ENCODE measurements at places on chromosomes 1 and 21.
A peak's percentile ranks its signal among the peaks of the same experiment; 100 is the strongest.

DNA sequence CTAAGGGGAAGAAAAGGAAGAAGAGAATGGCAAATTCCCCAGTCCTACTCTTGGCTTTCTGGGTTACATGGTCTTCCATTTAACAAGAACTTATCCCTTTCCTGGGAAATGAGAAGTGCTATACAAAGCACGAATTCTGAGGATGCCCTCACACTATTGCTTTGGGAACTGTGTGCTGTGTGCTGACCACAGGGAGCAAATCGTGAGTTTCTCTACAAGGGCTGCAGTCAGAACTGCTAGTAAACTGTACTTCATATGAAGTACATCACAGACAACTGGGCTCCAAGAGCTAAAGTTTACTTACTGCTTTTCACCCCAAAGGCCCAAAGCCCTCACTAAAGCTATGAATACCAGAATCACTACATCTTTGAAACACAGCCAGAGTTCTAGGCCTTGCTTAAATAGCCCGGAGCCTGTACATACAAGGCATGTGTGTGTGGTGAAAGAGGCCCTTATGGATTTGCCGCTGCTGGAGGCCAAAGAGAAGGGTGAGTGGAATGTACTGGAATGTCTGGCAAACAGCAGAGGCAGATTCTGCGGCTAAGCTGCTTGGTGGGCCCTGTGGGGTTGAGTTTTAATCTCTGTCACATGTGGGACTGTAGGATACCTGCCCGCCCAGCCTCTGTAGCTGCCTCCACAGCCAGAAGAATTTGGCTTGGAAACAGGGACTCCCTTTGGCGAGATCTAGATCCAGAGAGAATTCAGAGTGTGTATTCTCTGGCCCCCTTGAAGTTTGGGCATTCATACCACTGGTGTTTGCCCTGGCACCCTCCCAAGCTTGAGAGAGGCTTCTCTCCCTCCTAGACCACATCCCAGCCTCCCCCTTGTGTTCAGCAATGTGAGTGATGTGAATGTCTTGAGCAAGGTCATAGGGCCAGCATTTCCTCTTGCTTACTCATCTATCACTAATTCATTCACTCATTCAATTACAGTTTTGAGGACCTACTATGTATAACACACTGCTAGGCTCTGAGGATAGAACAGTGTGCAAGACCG, 21.9 kb upstream of the TRIM67 start:
- no peak for DNase-seq

DNA sequence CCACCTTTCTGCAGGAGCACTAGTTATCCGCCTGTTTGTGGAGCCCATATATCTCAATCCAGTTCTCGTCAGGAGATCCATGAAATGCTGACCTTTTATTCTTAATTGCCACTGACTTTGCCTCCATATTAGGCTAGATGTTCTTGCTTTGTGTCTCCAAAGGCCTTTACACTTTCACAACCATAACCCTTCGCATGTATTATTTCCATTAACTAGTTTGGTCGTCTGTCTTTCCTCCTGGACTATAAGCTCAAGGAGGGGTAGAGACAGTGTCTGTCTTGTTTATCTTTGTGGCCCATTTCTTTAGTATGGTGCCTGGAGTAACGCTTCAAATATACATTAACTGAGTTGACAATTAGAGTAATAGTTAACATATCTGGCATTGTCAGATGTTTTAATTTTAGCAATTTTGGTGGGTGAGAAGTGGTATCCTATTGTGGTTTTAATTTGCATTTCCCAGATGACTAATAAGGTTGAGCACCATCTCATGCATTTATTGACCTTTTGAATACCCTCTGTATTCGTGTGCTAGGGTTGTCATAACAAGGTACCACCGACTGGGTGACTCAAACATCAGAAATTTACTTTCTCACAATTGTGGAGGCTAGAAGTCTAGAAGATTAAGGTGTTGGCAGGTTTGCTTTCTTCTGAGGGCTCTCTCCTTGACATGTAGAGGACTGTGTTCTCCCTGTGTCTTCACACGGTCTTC, 21.7 kb upstream of the IL12RB2 start:
- no peak for DNase-seq

DNA sequence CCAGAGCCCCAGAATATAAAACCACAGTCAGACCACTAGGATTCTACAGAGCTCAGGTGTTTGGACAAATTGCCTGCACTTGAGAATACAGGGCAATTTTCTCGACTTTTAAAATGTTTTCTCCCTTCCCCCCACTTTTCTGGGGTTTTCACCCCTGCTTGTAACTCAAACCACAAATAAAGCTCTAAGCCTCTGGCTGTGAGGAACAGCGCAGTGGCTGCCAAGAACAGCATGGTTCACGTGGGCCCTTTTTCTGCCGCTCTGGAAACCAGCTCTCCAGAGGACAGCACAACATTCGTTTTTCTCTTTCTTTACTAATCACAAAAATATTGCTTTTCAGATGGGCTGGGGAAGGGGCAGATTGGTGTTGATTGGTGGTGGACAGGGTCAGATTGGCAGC, 102.2 kb upstream of the JUN start:
- no peak for DNase-seq

DNA sequence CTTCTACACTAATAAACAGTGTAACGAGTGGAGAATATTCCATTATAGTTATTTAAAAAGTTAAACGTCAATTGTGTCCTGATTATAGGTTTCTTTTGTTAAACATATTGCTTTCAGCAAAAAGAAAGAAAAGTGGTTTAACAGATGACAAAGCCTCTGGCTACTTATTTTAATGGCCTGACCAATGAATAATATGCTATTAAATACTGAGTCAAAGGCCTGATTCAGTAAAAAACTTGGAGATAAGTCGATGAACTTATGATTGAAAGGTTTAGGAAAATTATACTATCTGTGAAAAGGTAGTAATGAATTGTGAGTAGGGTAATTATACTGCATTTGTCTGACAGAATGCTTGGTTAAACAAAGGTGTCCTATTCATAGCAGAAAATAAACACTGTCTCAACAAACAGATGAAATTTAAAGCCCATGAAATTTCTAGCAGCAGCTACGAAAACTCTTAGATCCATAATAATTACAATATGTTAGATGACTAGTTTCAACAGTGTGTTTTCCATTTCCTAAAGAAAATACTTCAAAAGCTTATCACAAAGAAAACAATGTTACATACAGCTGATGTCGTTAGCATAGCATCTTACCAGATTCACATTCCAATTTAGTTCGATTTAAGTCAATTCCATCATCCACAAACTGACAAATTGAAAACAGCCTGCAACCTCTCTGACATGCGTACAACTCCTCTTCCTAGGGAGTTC, 6.2 kb downstream of the TMEM59 start:
- DNase-seq, result no peak

- no peak for DNase-seq
These were observed 103.3 kb upstream of the IGSF21 start for GRCh38 chr1:18004278-18004677.

GRCh38 chr1:54609301-54609921, 13.9 kb downstream of the FAM151A start:
- DNase-seq, result no peak

- DNase-seq, result no peak
These were observed 34.5 kb downstream of the POFUT2 start for GRCh38 chr21:45253180-45253579.

GRCh38 chr1:69787151-69787550, 219.4 kb downstream of the LRRC7 start:
- DNase-seq, result no peak

DNA sequence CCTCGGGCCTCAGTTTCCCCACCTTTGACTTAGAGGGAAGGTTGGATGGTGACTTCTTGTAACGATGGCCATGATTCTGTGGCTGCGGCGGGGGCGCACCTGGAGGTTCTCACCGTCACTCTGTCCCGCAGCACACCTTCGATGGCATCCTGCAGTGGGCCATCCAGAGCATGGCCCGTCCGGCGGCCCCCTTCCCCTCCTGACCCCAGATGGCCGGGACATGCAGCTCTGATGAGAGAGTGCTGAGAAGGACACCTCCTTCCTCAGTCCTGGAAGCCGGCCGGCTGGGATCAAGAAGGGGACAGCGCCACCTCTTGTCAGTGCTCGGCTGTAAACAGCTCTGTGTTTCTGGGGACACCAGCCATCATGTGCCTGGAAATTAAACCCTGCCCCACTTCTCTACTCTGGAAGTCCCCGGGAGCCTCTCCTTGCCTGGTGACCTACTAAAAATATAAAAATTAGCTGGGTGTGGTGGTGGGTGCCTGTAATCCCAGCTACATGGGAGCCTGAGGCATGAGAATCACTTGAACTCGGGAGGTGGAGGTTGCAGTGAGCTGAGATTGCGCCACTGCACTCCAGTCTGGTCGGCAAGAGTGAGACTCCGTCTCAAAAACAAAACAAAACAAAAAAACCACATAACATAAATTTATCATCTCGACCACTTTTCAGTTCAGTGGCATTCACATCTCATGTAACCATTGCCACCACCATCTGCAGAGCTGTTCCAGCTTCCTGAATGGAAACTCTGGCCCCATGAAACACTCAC, 2.1 kb upstream of the PFKL start:
- peak; percentile 55 for DNase-seq

DNA sequence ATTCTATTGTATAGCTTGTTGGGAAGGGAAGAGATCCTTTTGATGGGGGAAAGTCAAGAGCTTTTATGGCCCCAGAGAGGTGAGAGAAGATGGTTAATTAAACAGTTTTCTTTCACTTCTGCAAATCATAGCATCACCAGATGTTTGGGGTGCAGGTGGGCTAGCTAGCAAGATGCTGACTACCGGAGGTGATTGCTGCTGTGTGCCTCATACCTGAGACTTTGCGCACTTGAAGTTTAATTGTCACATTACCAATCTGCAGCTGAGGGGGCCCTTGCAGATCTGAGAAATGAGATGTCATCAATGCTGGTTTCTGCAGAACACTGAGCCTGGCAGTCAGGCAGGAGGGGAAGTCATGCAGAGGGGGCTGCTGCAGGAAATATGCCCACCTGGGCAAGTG, 73.9 kb downstream of the SNRPE start:
- DNase-seq, result no peak

- no peak for DNase-seq
These were observed 20.2 kb downstream of the NFYC start for GRCh38 chr1:40711465-40712404.

- DNase-seq, result no peak
These were observed 26.4 kb downstream of the MYOM3 start for GRCh38 chr1:24085546-24085945.

DNA sequence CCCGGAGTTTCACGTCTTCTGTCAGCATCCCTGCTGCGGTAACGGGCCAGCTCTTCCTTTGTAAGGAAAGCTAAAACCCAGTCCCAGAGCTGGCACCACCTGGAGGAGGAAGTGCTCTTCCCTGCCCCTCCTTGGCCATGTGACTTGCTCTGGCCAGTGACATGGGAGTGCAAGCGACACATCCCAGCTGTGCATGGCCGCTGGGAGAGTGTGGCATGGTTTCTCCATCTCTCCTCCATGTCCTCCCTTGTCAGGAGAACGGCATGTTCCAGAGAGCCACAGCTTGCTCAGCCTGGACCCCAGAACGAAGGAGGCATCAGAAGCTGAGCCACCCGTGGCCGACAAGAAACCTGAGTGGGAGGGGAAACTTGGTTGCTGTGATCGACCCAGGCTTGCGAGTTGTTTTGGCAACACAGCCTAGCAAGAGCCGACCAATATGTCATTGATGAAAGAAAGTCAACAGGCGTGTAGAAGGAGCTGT, 2.7 kb upstream of the PRXL2B start:
- no peak for DNase-seq

DNA sequence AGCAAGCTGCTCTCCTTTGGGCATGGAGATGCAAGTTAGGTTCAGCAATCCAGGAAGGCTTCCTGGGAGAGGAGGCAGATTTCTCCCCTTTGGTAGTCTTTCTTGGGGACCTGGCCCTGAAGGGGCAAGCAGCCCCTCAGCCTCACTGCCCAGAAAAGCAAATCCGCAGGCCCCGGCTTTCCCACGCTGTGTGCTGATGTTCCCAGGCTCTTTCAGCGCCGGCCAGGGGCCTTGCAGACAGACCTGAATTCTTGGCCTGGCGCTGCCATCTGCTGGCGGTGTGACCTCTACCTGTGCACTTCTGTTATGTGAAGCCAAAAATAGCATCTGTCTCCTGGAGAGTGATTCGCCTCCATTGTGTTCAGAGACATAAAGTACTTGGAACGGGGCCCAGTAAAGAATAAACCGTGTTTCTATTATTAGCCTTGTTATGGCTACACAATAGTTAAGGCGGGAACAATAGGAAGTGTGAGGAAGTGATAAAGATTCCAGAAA, 64.8 kb downstream of the ALPL start:
- peak; percentile 7 for DNase-seq

- no peak for DNase-seq
These were observed 60.5 kb upstream of the KIAA1614 start for GRCh38 chr1:180851995-180852887.

- DNase-seq, result no peak
These were observed 293.8 kb downstream of the PLA2G4A start for GRCh38 chr1:187122566-187122965.

DNA sequence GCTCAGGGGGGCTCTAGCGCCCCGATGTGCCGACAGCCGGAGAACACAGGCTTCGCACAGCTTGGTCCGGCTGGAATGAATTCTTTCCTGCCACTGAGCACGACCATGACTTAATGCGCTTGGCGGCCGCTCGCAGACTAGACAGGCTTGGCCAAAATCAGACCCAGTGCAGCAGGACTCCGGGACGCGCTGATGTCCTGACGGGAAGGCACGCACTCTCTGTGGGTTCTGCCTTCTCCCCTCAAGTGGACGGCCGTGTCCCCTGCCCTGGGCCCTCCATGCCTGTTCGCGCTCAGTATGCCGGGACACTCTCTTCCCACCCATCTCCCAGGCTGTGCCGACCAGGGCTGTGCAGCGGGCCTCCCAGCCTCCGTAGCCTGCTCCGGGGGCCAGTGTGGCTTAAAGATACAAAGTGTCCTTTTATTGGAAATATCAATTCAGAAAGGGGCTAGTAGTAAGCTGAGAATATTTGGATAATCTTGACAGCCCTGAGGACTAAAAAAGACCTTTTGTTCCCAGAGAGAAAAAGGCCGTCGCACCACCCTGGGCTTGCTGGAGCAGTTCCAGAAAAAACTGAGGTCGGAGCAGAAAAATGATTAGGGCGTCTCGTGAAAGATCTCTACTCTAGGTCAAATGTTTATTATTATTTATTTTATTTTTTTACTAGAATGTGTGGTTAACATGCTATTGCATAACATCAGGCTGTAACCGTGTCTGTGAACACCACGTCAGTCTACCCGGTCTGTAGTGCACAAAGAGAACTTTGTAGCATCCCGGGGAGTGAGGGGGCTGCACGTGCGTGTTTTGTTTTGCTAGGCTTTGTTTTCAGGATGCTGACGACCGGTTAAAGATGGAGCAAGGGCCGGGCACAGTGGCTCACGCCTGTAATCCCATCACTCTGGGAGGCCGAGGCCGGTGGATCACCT, 88.1 kb upstream of the ARHGEF16 start:
- no peak for DNase-seq

- no peak for DNase-seq
These were observed 10.2 kb upstream of the NAV1 start for GRCh38 chr1:201528631-201529252.
